ENCODE measurements at places on chromosomes 16 and 17.

DNA sequence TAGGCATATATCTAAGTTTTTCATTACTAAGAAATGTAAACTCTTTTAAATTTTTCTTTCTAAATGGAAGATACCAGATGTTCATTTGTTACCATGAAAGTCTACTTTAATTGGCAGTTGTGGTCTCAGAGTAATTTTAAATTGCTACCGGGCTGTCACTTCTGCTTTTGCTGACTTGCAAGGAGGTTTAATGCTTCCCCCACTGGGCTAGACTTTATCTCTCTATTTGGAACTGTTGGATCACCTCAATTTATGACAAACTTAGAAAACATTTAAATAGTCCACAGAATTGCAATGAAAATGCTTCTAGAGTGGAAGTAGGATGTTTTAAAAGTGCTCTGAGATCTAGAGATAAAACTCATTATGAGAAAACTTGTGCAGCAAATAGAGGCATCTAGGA, 479.8 kb upstream of the GOT2 start:
- no peak for DNase-seq

GRCh38 chr17:62727916-62728672, 80.0 kb downstream of the MARCHF10 start:
- no peak for DNase-seq

GRCh38 chr16:69093974-69094373, 11.5 kb upstream of the HAS3 start:
- DNase-seq, result no peak

GRCh38 chr16:57810197-57811031, 8.1 kb upstream of the KIFC3 start:
- peak; percentile 92 for DNase-seq

DNA sequence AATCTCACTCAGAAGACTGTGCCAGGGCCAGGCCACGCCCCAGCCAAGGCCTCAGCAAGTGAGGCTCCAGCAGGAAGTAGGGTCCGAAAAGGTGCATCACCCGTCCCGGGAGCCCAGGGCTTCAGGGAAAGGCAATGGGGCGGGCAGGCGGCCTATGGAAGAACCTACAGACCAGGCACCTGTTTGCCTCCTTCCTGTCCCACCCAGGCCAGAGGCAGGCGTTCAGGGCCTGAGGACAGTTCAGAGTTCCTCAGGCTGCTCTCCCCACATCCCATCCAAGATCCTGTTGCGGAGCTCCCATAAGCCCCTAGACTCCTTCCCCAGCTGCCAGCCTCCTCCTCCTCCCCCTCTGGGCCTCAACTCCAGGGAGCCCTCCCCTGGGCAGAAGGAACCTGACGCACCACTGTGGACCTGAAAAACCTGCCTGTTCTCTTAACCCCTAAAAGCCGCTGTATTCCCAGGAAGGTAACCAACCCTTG, 2.3 kb downstream of the CLUH start:
- DNase-seq, result peak; percentile 65

DNA sequence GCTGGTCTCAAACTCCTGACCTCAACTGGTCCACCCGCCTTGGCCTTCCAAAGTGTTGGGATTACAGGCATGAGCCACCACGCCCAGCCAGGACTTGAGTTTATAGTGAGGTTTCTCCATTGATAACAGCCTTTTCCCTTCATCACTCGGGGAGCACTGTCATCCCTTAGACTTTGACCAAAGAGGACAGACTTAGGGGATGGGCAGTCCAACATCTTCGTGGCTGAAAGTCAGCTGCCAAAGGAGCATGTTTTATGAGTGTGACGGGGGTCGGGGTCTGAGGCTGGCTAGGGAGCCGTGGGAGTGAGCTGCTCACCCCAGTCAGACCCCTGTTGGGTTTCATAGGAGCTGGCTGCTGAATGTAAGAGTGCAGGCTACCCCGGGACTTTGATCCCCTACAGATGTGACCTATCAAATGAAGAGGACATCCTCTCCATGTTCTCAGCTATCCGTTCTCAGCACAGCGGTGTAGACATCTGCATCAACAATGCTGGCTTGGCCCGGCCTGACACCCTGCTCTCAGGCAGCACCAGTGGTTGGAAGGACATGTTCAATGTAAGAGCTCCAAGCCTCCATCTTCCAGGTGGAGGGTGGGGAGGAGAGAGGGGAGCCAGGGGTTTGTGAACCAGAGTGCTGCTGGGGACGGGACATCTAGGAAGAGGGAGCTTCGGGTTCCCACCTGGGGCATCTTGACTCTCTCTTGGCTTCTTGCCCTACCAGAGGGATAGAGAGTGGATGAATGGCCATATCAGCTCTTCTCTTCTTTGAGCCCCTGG, 3.1 kb downstream of the DHRS11 start:
- no peak for DNase-seq

DNA sequence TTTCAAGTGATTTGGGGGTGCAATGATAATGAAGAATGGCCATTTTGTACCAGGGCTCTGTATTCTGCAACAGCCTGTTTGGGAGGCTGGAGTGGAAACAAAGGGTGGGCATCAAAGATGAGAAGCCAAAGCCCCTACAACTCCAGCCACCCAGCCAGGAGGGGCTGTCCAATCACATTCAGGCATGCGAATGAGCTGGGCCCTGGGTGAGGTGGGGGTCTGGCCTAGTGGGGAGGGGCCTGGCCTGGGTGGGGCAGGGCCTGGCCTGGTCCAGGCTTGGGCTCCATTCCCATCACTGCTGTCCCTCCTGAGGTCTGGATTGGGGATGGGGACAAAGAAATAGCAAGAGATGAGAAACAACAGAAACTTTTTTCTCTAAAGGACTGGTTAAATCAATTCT, 6.4 kb downstream of the AOC3 start:
- no peak for DNase-seq

DNA sequence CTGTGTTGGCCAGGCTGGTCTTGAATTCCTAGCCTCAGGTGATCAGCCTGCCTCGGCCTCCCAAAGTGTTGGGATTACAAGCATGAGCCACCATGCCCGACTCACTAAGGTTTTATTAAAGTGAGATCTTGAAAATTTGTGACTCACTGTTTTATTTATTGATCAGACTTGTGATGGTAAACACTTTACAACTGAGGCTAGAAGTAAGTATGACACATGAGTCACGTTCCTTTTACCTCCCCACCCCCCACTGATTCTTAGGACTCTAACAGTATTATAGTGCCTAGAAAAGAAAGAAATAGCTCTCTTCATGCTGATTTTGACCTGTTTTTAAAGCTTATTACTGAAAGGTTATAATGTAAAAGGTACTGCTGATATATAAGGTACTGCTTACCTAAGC, 160.6 kb downstream of the TANC2 start:
- no peak for DNase-seq

- no peak for DNase-seq
Observed at GRCh38 chr16:4415538-4416199, 727 bp downstream of the CORO7 start.

- no peak for DNase-seq
Observed at GRCh38 chr17:83050651-83051395, 28.6 kb upstream of the METRNL start.

DNA sequence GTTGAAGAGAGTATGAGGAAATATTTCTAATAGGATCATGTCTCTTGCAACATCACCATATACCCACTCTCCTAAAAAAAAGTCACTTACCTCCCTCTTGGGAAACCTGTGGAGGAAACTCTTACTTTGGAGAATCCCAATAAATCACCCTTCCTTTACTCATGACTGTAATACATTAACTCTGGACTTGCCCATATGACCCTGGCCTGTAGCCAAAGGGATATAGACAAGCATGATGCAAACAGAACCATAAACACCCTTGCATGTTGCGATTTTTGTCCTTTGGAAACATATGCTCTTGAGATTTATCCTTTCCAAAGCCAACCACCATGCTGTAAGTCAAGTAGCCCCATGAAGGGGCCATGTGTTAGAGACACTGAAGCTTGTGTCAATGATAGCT, 19.5 kb downstream of the CDH11 start:
- no peak for DNase-seq

DNA sequence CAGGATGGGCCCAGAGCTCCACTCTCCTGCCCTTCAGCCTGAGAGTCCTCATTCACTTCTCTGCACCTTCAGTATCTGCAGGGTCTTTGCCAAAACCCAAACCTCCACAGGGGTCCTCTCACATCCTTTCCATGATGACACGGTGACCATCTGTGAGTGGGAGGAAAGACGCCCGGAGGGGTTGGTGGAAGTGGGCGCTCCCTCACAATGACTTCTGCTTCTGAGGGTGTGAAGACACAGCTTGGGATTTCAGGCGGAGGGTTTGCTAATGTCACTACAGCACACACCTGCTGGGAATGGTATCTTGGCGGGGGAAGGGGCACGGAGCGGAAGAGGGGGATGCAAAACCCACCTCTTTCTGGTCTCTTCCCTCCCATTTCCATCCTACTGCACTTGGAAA, 115.1 kb upstream of the SDK2 start:
- no peak for DNase-seq

GRCh38 chr16:3592559-3592958, 15.4 kb upstream of the NLRC3 start:
- DNase-seq, result no peak

GRCh38 chr17:76276461-76277299, 11.5 kb downstream of the UBALD2 start:
- DNase-seq, result no peak

DNA sequence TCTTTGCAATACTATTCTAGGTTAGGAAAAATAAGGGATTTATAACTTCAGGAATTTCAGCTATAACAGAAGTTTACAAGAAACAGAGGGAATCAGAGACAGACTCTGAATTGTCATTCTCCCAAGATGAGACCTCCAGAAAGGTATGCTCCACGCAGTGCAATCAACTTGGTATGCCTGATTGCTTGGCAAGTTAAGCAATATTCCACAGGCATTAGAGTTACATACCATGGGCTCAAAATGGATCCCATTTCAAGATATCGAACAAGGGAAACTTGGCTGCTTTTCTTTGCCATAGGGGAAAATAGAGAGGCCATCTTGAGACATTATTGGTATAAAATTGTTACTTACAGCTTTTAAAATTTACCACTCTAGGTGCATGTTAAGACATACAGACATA, 615.6 kb upstream of the SOX9 start:
- no peak for DNase-seq

- no peak for DNase-seq
Observed at GRCh38 chr16:68300734-68301459, 9.8 kb downstream of the SLC7A6OS start.

DNA sequence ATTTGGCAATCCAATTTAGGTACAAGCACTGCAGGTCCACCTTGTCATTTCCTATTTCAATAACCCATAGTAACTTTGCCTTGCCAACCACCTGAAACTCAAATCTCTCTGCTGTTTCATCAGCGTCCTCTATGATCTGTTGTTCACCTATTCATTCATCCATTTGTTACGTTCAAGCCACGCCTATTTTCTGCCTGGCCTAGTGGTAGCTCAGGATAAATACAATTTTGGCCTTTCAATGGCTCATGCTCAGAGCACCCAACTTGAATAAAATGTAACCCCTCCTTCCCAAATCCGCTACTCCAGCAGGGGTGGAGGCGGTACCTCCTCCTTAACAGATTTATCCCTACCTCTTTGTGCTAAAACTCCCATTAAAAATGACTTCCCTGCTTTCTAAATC, 3.6 kb upstream of the FBXO47 start:
- no peak for DNase-seq

GRCh38 chr17:65364438-65364837, 197.0 kb downstream of the AXIN2 start:
- no peak for DNase-seq

DNA sequence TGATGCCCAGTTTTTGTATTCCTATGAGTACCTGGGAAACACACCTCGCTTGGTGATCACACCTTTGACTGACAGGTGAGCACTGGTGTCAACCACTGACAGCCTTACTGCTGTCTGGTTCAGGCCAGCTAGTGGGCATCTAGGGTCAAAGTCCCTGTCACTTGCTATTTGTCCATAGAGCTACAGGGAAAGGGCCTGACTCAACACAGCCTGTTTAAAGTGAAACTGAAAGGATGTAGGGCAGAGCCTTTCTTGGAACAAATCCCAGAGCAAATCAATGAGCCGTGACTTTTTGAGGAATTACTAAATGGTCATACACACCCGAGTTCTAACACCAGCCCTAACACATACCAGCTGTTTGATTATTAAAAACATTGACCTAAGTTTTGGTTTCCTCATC, 106.8 kb downstream of the DNAH9 start:
- DNase-seq, result no peak

DNA sequence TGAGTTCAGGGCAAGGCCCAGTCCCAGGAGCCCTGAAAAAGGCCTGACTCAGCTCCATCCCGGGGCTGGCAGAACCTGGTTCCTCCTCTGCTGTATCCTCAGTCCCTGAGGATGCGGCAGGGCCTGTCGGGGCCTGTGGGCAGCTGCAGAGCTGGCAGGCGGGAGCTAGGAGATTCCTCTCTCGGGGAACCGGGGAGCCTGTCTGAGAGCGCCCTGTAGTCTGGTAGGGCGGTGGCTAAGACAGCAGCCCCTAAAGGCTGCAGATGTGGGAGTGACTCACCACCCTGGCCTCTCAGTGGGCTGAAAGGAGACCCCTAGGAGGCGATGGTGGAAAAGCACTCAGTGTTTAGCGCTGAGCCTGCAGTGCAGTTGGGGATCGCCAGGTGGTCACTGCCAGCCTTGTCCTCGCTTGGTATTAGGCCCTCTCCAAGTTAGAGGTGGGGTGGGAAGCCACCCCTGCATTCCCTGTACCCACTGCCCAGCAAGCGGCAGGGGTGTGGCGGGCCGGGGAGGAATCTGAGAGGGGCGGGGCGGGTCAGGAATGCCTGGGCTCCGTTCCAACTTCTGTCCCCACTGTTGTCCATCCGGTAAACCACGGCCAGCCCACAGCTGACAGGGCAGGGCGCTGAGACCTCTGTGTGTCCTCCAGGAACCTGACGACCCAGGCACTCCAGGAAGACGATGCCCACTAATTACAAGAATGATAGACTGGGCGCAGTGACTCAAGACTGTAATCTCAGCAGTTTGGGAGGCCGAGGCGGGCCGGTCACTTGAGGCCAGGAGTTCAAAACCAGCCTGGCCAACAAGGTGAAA, 29.5 kb upstream of the CDH1 start:
- DNase-seq, result no peak

- no peak for DNase-seq
Observed at GRCh38 chr17:55889271-55889670, 138.4 kb downstream of the PCTP start.

DNA sequence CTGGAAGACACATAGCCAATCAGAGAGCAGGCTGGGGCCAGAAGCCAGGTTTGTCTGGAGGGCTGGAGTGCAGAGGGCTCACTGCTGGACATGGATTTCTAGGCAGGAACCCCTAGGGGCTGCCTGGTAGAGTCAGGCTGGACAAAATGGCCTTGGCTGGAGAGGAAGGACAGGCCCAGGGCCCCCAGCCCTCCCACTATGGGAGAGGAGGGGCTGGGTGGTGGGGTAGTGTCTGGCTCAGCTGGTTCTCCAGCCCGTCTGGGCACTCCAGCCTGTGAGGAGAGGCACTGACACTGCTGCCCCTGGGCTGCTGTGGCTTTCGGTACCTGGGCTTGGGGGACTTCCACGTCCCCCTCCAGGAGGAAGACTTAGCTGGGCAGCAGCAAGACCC, 21.7 kb upstream of the DOK4 start:
- DNase-seq, result no peak
